ENCODE measurements at places on chromosomes 2 and 18.

DNA sequence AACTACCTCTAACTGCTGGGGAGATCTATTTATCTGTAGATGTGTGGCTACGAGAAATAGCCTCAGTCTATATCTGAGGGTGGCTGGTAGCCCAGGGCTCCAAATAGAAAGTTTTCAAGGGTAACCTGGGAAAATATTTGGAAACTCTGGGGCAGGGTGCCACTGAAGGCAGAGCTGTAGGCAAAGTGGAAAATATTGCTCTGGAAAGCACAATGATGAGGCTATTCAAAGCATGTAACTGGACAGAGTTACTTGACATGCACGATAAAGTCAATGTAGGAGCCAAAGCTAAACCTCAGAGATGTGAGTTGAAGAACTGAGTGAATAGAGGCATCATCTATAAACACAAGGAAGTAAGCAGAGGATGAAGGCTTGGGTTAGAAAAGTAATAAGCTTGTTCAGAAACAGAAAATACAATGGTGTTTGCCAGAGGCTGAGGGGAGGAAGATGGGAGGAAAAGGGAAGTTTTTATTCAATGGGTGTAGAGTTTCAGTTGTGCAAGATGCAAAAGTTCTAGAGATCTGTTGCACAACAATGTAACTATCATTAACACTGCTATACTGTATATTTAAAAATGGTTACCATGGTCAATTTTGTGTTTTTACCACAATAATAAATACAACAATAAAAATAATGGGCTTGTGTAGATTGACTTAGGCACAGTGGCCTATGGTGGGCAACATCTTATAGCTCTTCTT lies 171.6 kb downstream of the MBD2 start:
- no peak overlapping the region for H3K27ac ChIP-seq
- no peaks in the 10 kb centered on the region for H3K27me3 ChIP-seq
- no peak for DNase-seq

DNA sequence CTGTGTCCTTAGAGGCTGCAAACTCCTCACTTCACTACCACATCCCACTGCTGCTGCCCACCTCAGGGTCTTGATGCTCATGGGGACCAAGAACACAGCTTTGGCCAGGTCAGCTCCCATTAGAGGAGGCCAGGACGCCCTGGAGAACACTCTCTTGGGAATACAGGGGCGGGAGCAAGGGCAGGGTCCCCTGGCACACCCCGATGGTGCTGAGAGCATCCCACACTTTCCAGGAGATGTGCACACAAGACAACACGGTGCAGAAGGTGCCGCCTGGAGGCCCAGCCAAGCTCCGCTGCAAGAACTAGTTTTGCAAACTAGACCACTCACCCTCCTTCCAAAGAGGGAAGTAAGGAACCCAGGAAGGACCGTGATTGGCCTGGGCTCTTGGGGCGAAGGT lies 304.4 kb upstream of the SALL3 start:
- H3K4me1 ChIP-seq, result no peaks in the 10 kb centered on the region
- no peak overlapping the region for H3K4me3 ChIP-seq
- DNase-seq, result no peak
- no peaks in the 10 kb centered on the region for H3K36me3 ChIP-seq

GRCh38 chr18:50051288-50051687 lies 143.7 kb downstream of the MYO5B start:
- H3K4me1 ChIP-seq, result no peaks in the 10 kb centered on the region
- no peaks in the 10 kb centered on the region for H3K27me3 ChIP-seq
- no peak overlapping the region for H3K4me3 ChIP-seq
- no peak overlapping the region for H3K27ac ChIP-seq
- DNase-seq, result no peak

- DNase-seq, result no peak
- H3K4me1 ChIP-seq, result no peaks in the 10 kb centered on the region
- H3K27ac ChIP-seq, result no peak overlapping the region
- no peak overlapping the region for H3K4me3 ChIP-seq
- no peaks in the 10 kb centered on the region for H3K36me3 ChIP-seq
- no peaks in the 10 kb centered on the region for H3K27me3 ChIP-seq
These were observed 21.9 kb upstream of the ROCK2 start for GRCh38 chr2:11366326-11366741.

- H3K27ac ChIP-seq, result no peak overlapping the region
- no peak overlapping the region for H3K4me3 ChIP-seq
- H3K36me3 ChIP-seq, result no peaks in the 10 kb centered on the region
- no peak for DNase-seq
- peaks cover 15% of the 10 kb centered on the region for H3K4me1 ChIP-seq
- H3K27me3 ChIP-seq, result no peaks in the 10 kb centered on the region
These were observed 87.9 kb upstream of the MAP4K3 start for GRCh38 chr2:39524756-39525635.

DNA sequence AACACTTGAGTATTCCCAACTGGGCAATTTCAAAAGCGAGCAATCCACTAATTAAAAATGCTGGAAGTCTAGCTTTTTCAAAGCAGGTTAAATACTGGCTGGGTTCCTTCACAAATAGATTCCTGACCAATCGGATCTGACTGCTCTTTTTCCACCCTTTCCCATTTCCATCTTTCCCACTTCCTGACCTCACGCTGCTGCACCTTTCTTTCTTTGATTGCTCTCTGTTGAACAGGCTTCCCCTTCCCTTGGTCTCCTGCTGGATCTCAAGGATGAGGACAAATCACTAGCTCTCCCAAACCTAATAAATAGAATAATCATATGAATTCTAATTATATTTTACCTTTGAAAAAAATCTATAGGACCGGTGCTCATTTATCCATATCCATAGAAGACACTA lies 121.2 kb downstream of the TCF4 start:
- no peaks in the 10 kb centered on the region for H3K4me1 ChIP-seq
- H3K4me3 ChIP-seq, result no peak overlapping the region
- no peak overlapping the region for H3K27ac ChIP-seq
- H3K27me3 ChIP-seq, result no peaks in the 10 kb centered on the region
- H3K36me3 ChIP-seq, result no peaks in the 10 kb centered on the region

Data from GM12878 (cell line).